Activated CD4-positive, alpha-beta memory T cell treated with anti-CD3 and anti-CD28 coated beads for 36 hours (primary cell): ENCODE measurements at places on chromosomes 7 and 10. TPM values are rescaled to one million over a fixed set of nuclear protein-coding genes. Genes with fewer than 3 reads are reported as not detected.

DNA sequence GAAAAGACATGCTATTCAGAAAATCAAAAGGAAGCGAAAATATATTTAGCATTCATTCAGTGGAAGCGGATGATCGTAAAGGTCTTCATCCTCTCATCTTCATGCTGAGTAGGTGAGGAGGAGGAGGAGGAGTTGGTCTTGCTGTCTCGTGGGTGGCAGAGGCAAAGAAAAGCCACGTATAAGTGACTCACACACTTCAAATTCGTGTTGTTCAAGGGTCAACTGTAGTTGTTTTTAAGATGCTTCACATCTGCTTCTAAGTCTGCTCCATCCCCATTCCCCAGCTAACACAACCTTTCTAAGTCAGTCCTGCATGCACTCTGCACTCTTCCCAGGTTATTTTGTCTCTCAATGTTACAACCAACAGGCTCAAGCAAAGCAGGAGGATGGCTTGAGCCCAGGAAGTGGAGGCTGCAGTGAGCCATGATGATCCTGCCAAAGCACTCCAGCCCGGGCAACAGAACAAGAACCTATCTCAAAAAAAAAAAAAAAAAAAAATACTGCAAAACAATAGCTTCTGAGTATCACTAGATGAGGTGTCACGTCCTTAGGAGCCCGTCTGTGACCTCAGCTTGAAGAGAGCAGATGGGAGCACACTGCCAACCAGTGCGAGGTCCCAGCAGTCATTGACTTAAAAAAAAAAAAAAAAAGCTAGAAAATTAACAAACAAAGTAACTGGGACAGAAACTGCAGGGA lies 70.5 kb downstream of the SFMBT2 start:
- H3K4me1 ChIP-seq, result peaks cover 41% of the 10 kb centered on the region
- no peak overlapping the region for H3K4me3 ChIP-seq
- no peaks in the 10 kb centered on the region for H3K27me3 ChIP-seq
- H3K27ac ChIP-seq, result peak overlapping the region; percentile 15
- no peak for DNase-seq

DNA sequence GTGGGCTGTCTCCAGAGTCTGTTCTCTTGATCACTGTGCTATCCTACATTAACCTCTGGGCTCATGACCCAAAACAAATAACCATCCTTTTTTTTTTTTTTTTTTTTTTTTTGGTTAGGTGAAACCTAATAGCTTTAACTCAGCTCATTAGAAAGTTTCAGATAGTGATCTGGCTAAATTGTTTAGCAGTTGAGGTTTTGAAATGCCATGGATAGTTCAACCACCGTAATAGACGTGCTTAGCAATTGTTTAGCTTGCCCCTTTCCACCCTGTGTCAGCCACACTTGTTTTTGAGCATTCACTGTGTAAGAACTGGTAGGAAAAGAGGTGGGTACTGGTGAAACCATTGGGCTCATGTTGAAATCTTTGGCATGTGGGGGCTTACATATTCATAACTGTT lies 3.8 kb downstream of the PLCE1 start:
- peaks cover 4% of the 10 kb centered on the region for H3K4me1 ChIP-seq
- H3K27me3 ChIP-seq, result peaks cover 48% of the 10 kb centered on the region
- no peak for DNase-seq
- no peaks in the 10 kb centered on the region for H3K36me3 ChIP-seq

GRCh38 chr7:43785420-43785819 lies 26.9 kb downstream of the BLVRA start:
- H3K4me3 ChIP-seq, result no peak overlapping the region
- DNase-seq, result no peak
- peaks cover 2% of the 10 kb centered on the region for H3K36me3 ChIP-seq
- H3K27ac ChIP-seq, result no peak overlapping the region

Gene CRPPA
- total RNA-seq, result 0.59 TPM

Gene SPOCK2
- 218 TPM for total RNA-seq

DNA sequence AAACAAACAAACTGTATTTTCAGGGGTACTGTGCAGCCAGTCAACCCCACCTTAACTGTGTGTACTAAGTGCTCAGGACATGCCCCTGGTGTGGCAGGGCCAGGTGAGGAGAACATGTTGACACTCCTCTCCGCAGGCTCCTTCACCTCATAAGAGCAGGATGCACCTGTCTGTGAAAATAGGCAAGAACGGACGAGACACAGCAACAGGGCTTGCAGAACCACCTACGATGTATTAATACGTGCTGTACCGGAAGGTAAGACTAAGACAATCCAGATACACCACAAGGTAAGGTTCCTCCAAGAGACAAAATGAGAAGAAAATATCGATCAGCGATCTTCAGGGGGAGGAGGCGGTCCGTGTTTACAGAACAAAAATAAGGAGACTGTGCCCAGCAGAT lies 65.8 kb upstream of the CAMK2B start:
- no peak overlapping the region for H3K27ac ChIP-seq
- no peak overlapping the region for H3K4me3 ChIP-seq
- DNase-seq, result no peak
- H3K4me1 ChIP-seq, result no peaks in the 10 kb centered on the region

Gene SPDYE1
- total RNA-seq, result not detected

DNA sequence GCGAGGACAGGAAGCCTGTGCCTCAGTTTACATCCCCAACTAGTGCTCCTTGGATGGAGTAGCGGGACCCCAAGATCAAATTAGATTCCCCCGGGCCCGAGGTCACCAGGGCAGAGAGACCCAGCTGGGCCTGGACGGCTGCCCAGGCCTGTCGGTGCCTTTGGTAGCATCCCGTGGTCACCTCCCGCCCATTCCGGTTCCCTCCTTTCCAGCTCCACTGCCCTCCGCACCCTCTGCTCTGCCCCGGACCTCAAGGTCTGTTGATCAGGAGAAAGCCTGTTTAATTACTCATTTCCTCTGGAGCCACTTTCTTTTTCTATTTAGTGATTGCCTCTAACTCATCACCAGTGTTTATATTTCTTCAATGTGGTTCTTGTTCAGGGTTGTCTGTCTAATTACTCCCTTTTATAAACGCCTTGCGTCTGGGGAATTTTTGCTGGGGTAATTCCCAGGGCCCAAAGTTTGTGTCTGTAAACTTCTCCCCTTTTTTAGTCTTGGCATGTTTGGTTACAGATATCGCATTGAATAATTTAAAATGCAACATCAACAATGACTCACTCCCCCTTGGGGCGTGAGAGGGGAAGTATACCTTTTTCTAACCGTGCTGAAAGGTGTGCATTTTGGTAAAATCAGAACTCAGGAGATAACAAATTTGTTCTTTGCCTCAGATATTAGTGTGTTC lies 1.9 kb downstream of the FOXK1 start:
- peak; percentile 64 for DNase-seq
- H3K36me3 ChIP-seq, result peaks cover 8% of the 10 kb centered on the region
- peaks cover 41% of the 10 kb centered on the region for H3K4me1 ChIP-seq
- peak overlapping the region; percentile 89 for H3K27ac ChIP-seq
- no peaks in the 10 kb centered on the region for H3K27me3 ChIP-seq
- H3K4me3 ChIP-seq, result peak overlapping the region; percentile 76

GRCh38 chr7:38190011-38190410 lies 12.0 kb downstream of the STARD3NL start:
- H3K36me3 ChIP-seq, result peaks cover 6% of the 10 kb centered on the region
- H3K4me1 ChIP-seq, result peaks cover 35% of the 10 kb centered on the region
- no peak overlapping the region for H3K27ac ChIP-seq
- no peaks in the 10 kb centered on the region for H3K27me3 ChIP-seq
- no peak for DNase-seq
- no peak overlapping the region for H3K4me3 ChIP-seq
